GM23248 (cell line): ENCODE measurements at places on chromosomes 4 and X. TPM values are rescaled to one million over a fixed set of nuclear protein-coding genes. Genes with fewer than 3 reads are reported as not detected.

The SMARCA1 gene
- 36.9 and 40.7 TPM in 2 replicates for total RNA-seq

The IL2 gene
- total RNA-seq = not detected in 2 replicates

DNA sequence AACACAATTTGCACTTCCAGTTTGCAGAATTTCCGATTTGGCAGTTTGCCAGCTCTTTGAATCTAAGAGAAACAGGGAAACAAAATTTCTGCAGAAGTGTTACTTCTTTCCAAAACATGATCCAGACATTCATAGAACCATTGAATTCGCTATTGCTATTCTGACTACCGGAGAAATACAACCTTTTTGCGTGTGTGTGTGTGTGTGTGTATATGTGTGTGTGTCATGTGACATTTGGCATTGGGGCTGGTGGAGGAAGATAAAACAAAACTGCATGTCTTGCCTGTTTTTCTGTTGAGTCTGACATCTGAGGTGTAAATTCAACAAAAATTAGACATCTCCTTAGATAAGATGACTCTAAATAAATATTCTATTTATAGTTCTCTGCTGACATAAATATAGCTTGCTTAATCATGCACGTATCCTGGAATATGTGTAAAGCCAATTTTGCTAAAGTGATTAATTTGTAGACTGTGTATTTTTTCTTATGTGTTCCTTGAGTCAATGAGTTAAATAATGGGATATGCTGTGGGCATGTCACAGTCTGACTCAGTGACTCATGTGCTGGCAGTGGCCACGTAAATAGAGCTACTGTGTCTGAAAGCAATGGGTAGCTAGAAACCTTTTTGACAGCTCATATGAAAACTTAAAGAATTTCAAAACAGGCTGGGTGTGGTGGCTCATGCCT is 98.9 kb downstream of the HPGD start:
- H3K4me1 ChIP-seq = peaks cover 13% of the 10 kb centered on the region
- no peak overlapping the region for H3K4me3 ChIP-seq
- no peak overlapping the region for H3K27ac ChIP-seq
- H3K36me3 ChIP-seq = no peaks in the 10 kb centered on the region
- peaks cover 3% of the 10 kb centered on the region for H3K27me3 ChIP-seq

The AMTN gene
- total RNA-seq = not detected in 2 replicates

GRCh38 chr4:86924811-86925210 is 10.0 kb upstream of the AFF1 start:
- peak; percentile 78 for DNase-seq
- H3K27me3 ChIP-seq = no peaks in the 10 kb centered on the region
- H3K27ac ChIP-seq = peak overlapping the region; percentile 55
- no peaks in the 10 kb centered on the region for H3K36me3 ChIP-seq

DNA sequence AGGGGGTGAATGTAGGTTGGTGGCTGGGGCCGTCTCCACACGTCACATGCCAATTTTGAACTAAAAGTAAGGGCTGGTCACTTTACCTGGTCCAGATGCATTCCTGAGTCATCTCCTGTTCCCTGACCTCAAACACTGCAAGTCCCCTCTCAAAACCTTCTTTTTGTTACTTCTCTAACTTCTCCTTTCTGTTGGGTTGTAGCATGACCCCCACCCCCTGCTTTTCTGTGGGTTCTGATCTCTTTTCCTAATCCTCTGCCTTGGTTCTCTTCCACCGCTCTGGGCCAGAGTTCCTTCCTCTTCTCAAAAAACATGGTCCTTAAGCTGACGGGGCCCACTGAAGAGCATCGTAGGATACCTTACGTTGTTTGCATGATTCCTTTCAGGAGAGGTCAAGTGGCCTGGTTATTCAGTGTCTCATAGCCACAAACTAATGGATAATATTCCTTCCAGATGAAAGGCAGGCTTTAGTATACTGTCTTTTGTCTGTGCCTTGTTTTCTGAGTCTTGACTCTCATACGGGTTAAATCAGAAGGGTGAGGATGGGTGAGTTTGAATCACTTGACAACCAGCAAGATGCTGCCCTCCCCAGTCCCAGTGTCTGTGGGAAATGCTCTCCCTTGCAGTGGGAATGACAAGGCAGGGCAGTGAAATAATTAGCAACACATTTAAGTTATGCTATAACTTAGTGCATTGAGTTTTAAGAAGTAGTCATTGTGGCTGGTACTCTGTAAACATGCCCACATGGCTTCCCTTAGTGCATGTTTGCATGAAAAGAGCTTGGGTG is 15.1 kb downstream of the SMS start:
- H3K4me1 ChIP-seq = peaks cover 2% of the 10 kb centered on the region; the same call in 1 of the 2 replicates
- no peaks in the 10 kb centered on the region for H3K36me3 ChIP-seq

DNA sequence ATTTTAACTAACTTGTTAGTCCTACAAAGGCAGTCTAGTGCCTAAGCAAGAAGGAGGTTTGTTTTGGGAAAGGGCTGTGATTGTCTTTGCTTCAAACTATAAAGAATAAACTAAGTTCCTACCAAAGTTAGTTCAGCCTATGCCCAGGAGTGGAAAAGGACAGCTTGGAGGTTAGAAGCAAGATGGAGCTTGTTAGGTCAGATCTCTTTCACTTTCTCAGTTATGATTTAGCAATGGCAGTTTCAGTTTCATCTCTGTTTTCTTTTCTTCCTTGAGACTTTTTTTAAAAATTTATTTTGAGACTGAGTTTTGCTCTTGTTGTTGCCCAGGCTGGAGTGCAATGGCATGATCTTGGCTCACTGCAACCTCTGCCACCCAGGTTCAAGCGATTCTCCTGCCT is 82.9 kb upstream of the NLGN4X start:
- no peak overlapping the region for H3K4me3 ChIP-seq
- H3K27ac ChIP-seq = no peak overlapping the region
- H3K27me3 ChIP-seq = no peaks in the 10 kb centered on the region
- no peak for DNase-seq
- H3K4me1 ChIP-seq = no peaks in the 10 kb centered on the region
- no peaks in the 10 kb centered on the region for H3K36me3 ChIP-seq

DNA sequence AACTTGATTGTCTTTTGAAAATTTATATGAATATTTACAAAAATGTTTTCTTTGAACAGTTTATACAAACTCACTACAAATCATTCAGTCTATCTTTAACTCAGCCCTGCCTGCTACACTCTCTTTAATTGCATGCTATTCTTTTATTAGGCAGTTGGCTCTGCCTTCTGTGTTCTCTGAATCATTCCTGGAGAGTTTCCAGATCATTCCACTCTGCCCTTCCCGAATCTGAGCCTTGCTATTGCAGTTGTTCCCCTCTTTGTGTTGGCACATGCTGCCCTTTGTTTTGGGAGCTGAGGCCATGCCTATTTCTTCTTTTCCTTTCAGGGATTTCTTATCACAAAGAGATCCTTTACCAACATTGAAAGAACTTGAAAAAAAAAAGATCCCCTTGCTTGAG is 8.7 kb upstream of the TECRL start:
- no peaks in the 10 kb centered on the region for H3K27me3 ChIP-seq
- H3K27ac ChIP-seq = no peak overlapping the region
- peak; percentile 1 for DNase-seq
- no peaks in the 10 kb centered on the region for H3K36me3 ChIP-seq
- no peaks in the 10 kb centered on the region for H3K4me1 ChIP-seq

- peaks cover 75% of the 10 kb centered on the region for H3K36me3 ChIP-seq
- DNase-seq = no peak
- H3K4me1 ChIP-seq = no peaks in the 10 kb centered on the region
- H3K27me3 ChIP-seq = no peaks in the 10 kb centered on the region
Observed at GRCh38 chr4:145107126-145107525, 9.0 kb downstream of the ABCE1 start.

DNA sequence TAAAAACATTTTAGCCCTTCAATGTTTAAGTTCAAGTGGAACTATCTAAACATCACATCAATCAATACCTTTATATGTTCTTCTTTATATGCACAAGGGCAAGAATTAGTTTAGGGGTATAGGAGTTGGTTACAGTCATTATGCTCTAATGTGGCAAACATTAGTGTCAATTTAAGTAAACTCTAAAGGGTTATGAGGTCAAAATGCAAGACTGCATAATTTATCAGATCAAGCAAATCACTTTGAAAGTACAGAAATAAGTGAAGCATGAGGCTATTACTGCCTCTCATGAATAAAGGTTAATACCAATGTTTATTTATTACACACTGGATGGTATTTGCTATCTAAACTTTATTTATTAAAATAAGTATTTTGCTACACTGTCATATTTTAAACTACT is 59.7 kb downstream of the MAB21L2 start:
- H3K27me3 ChIP-seq = no peaks in the 10 kb centered on the region
- no peaks in the 10 kb centered on the region for H3K36me3 ChIP-seq
- H3K27ac ChIP-seq = no peak overlapping the region
- H3K4me1 ChIP-seq = no peaks in the 10 kb centered on the region

DNA sequence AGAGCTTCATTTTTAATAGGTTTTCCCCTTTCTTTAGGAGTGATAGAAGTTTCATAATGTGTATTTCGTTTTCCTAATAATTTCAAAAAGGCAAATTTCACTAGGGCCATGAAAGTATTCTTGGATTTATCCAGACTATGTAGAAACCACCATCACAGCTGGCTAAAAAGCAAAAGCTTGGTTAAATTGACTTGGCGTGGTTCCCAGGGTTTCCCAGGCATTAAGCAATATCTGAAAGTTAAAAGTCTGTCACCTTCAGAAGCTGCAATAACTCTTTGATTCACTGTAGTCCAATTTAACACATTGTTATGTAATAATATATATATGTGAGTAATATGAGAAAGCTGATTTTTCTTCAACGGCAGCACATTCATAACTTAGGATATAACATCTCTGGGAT is 38.3 kb downstream of the NDNF start:
- no peak overlapping the region for H3K4me3 ChIP-seq
- H3K27ac ChIP-seq = no peak overlapping the region
- H3K4me1 ChIP-seq = no peaks in the 10 kb centered on the region
- H3K27me3 ChIP-seq = no peaks in the 10 kb centered on the region
- peak; percentile 74 for DNase-seq

- H3K4me1 ChIP-seq = 0 out of 2 replicates have a peak, but pooled peaks cover 8% of the 10 kb centered on the region
- no peaks in the 10 kb centered on the region for H3K27me3 ChIP-seq
- no peaks in the 10 kb centered on the region for H3K36me3 ChIP-seq
- no peak for DNase-seq
Observed at GRCh38 chr4:173169178-173169427, 492 bp downstream of the GALNT7 start.
